ENCODE measurements at places on chromosomes 1 and 21.
A peak's percentile ranks its signal among the peaks of the same experiment; 100 is the strongest.

- H3K4me1 ChIP-seq = peaks cover 33% of the 10 kb centered on the region
- H3K36me3 ChIP-seq = peaks cover 50% of the 10 kb centered on the region
- H3K27ac ChIP-seq = no peak overlapping the region
These were observed 3.6 kb downstream of the IGSF8 start for GRCh38 chr1:160094806-160095205.

DNA sequence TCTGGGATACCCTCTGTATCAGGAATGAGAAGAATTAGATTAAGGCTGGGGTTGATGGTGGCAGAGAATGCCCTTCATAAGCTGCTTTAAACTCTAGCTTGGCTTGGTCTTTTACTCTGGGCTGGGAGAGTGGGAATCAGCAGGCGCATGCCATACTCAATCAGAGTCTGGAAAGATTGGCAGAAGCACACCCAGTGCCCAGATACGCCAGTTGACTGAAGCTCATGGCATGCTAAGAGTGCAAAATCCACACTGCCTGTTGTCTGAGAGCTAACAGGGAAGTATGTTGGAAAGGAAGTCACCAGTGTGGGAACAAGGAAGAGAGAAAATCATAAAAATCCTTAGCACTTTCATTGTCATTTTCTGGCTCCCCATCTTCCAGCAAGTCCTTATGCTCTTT, 53.0 kb downstream of the HMCN1 start:
- H3K27me3 ChIP-seq = no peaks in the 10 kb centered on the region
- H3K4me1 ChIP-seq = no peaks in the 10 kb centered on the region
- no peak overlapping the region for H3K27ac ChIP-seq
- H3K36me3 ChIP-seq = no peaks in the 10 kb centered on the region
- no peak overlapping the region for H3K4me3 ChIP-seq

DNA sequence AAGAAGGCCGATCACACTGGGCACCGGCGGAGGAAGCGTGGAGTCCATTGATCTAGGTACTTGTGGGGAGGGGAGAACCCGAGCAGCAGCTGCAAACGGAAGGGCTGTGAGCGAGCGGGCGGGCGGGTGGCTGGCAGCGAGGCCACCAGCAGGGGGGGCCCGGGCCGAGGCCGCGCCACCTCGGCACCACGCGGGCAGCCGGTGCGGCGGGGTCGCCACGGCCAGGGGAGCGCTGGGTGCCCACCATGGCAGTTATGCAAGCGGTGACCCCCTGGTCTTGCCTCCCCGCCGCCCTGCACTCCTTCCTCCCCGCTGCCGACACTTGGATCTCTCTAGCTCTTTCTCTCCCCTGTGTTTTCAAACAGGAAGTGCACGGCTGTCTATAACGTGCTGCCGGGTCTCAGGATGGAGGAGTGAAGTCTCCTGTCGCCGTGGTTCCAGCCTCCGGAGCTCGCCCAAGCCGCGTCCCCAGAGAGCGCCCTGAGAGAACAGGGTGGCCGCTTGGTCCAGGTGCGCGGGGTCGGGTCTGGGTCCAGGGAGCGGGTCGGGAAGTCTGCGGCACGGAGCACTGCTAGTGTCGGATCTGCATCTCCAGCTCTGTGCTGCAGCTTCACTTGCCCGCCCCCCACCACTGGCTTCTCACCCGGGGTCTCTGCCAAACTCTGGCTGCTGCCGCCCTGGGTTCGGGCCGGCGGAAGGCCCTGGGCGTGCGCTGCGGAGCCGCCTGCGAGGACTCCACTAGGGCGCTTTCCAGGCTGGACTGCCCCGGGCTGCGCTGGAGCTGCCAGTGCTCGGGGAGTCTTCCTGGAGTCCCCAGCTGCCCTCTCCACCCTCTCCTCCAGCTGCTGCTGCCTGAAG, 22.7 kb downstream of the LRRC8D start:
- DNase-seq = peak; percentile 48
- H3K36me3 ChIP-seq = no peaks in the 10 kb centered on the region
- H3K4me3 ChIP-seq = peak overlapping the region; percentile 88
- H3K27ac ChIP-seq = peak overlapping the region; percentile 88
- H3K4me1 ChIP-seq = peaks cover 8% of the 10 kb centered on the region

GRCh38 chr1:194268839-194269238, 1082.4 kb upstream of the B3GALT2 start:
- no peak for DNase-seq
- no peaks in the 10 kb centered on the region for H3K4me1 ChIP-seq
- H3K27ac ChIP-seq = no peak overlapping the region
- H3K4me3 ChIP-seq = no peak overlapping the region
- no peaks in the 10 kb centered on the region for H3K27me3 ChIP-seq

GRCh38 chr1:206470692-206471414, 577 bp downstream of the IKBKE start:
- no peaks in the 10 kb centered on the region for H3K27me3 ChIP-seq
- peaks cover 24% of the 10 kb centered on the region for H3K36me3 ChIP-seq
- H3K4me1 ChIP-seq = peaks cover 59% of the 10 kb centered on the region

DNA sequence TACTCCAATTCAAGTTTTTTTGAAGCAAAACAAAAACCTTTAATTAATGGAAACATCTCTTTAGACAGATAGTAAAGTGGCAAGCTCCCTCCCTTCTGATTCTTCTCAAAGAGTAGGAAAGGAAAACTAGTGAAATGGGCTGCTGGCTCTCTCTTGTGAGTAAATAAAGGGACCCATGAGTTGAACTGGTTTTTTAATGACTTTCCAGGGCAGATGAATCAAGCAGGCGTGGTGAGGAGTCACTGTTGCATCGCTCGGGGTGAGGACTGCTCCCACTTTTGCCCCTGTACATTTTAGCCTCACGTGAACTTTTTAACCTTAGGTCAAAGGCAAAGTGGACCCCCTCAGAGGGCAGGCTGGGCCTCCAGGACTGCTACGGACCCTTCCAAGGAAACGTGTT, 64.8 kb downstream of the ABCA4 start:
- no peaks in the 10 kb centered on the region for H3K27me3 ChIP-seq
- no peaks in the 10 kb centered on the region for H3K4me1 ChIP-seq
- H3K36me3 ChIP-seq = no peaks in the 10 kb centered on the region
- no peak overlapping the region for H3K27ac ChIP-seq
- H3K4me3 ChIP-seq = no peak overlapping the region

DNA sequence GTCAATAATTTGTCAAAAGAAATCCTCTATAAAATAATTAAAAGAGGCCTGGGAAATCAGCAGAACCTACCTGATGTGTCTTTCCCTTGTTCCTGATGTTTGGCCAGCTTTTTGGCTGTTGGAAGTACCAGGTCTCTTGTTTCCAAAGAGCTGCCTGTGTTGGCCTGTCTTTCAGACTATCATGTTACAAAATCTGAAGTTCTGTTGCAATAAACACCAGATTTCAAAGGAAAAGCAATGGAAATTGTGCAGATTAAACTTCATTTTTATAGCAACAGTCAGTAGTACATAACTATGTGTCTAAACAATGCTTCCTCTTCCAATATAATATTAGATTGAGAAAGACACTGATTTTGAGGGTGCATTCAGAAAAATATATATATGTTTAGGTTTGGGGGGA, 647.2 kb upstream of the CXADR start:
- H3K27ac ChIP-seq = no peak overlapping the region
- H3K27me3 ChIP-seq = no peaks in the 10 kb centered on the region
- H3K36me3 ChIP-seq = no peaks in the 10 kb centered on the region
- no peak overlapping the region for H3K4me3 ChIP-seq
- H3K4me1 ChIP-seq = no peaks in the 10 kb centered on the region
- no peak for DNase-seq

DNA sequence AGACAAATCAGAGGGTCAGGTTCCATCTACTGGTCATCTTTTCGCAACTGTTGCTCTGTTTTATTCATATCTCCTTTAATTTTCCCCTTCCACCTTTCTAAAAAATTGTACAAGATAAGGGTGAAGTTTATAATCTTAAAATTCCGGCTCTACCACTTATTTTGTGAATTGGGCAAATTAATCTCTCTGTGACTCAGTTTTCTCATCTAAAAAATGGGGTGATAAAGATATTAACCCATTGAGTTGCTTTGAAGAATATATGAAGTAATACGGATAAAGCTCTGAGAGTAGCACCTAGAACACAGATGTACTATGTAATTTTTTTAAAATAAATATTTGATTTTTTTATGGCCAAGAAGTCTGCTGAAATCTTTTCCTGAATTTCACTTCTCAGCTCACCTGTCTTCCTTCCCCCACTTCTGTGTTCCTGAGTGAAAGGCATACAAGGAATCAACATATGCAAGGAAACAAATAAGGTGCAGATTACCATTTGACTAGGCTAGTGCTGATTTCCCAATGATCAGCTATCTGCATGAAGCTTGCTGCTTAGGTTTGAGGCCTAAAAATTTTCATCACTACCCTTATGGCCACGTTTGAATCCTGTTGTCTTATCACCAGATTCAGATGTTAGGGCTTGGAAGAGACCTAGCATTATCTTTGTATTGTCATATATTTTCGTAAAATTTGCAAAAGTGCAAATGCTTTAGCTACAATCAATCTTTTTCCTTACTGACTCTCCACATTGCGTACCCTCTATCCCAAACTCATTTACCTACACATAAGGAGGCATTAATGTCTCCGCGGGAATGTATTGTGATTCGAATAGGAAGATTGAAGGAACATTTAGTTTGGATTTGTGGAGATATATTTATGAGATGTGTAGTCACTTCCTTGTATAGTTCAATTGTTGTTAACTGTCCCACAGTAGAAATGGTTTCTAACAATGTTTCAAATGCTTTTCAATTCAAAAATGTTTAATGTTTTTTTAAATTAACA, 718.3 kb upstream of the PTBP2 start:
- H3K27ac ChIP-seq = no peak overlapping the region
- no peak overlapping the region for H3K4me3 ChIP-seq
- H3K36me3 ChIP-seq = no peaks in the 10 kb centered on the region
- no peaks in the 10 kb centered on the region for H3K4me1 ChIP-seq
- DNase-seq = no peak
- no peaks in the 10 kb centered on the region for H3K27me3 ChIP-seq

- H3K4me1 ChIP-seq = no peaks in the 10 kb centered on the region
- no peak overlapping the region for H3K27ac ChIP-seq
- no peak overlapping the region for H3K4me3 ChIP-seq
- DNase-seq = no peak
- no peaks in the 10 kb centered on the region for H3K36me3 ChIP-seq
These were observed 105.9 kb upstream of the POU3F1 start for GRCh38 chr1:38152351-38153065.

GRCh38 chr1:244388961-244389360, 62.7 kb downstream of the ADSS2 start:
- no peaks in the 10 kb centered on the region for H3K4me1 ChIP-seq
- no peaks in the 10 kb centered on the region for H3K36me3 ChIP-seq
- no peak overlapping the region for H3K4me3 ChIP-seq
- no peak for DNase-seq

DNA sequence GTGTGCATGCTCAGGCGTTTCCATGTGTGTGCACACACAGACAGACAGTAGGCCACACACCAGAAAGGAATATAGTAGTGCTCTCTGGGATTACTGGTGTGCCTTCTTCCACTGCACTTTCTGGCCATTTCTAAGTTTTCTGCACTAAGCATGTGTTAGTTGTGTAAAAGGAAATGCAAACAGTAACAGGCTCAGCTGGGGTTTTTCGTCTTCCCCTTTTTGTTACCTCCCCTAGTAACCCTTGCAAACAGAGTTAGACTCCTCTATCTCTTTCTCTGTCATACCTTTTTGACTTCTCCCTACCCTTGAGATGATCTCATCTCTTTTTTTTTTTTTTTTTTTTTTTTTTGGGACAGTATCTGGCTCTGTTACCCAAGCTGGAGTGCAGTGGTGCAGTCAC, 196.3 kb downstream of the SDCCAG8 start:
- DNase-seq = no peak
- H3K27me3 ChIP-seq = no peaks in the 10 kb centered on the region
- H3K4me1 ChIP-seq = no peaks in the 10 kb centered on the region
- no peak overlapping the region for H3K27ac ChIP-seq
- H3K4me3 ChIP-seq = no peak overlapping the region

DNA sequence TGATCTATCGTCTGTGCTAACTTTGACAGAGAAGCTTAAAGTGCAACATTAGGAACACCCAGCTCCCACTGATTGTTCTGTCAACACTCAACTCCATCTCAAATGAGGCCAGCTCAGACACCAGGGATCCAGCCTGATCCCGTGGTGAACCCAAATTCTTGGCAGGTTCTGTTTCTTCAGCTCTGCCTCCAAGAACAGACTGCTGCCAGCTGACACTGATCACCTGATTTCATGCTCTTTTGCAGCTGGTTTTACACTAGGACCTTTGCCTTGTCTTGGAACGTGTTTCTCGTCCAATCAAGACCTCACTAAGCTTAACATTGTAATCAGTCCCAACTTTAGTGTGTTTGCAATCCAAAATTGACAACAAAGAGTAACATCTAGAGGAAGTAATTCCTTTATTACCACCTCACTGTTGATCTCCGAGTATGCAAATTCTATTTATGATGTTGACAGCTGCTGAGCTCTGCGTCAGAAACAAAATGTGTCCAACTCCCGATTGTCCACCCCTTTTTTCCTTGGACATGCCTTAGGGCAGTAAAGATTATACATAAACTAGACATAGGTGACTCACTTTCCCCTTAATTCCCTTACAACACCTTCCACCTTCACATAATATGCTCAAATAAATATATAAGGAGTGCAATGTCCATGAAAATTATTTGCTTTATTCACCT, 1.6 kb upstream of the HYI start:
- no peak overlapping the region for H3K27ac ChIP-seq
- H3K4me1 ChIP-seq = no peaks in the 10 kb centered on the region
- no peak for DNase-seq
- no peaks in the 10 kb centered on the region for H3K27me3 ChIP-seq

DNA sequence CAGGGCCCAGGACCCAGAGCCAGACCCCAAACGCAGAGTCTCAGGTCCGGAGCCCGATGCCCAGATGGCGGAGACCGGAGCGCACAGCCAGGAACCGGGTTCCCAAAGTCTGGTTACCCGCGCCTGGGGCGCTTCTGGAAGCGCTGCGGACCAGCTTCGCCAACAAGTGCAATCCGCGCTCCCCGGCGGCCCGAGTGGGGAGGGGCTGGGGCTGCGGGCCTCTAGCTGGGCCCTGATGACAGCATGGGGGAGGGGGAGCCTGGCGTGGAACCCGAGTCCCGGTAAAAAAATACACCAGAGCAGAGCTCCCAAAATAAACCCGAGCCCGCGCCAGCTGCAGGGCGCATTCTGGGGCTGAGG, 494 bp downstream of the NT5C1A start:
- no peaks in the 10 kb centered on the region for H3K36me3 ChIP-seq
- peaks cover 18% of the 10 kb centered on the region for H3K27me3 ChIP-seq
- no peak for DNase-seq
- peaks cover 15% of the 10 kb centered on the region for H3K4me1 ChIP-seq

DNA sequence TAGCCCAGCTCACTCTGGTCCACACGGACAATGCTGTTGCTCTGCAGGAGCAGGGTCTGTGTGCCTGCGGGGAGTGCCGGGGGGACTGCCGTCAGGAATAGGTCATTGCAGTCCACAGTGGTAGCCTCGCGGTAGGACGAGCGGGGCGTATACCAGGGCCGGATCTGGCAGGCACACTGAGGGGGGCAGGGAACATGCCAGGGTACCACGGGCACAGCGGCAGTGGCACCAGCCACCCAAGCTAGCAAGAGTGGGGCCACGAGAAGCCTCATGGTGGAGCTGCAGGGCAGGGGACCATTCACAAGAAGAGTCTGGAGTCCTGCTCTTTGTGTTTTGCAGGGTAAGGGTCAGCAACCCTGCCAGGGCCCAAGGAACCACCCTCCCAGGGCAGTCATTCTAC, 65.8 kb downstream of the LRRN2 start:
- H3K27me3 ChIP-seq = no peaks in the 10 kb centered on the region
- H3K4me3 ChIP-seq = no peak overlapping the region
- DNase-seq = no peak
- H3K27ac ChIP-seq = no peak overlapping the region
